ENCODE measurements at places on chromosomes 11 and 22.

DNA sequence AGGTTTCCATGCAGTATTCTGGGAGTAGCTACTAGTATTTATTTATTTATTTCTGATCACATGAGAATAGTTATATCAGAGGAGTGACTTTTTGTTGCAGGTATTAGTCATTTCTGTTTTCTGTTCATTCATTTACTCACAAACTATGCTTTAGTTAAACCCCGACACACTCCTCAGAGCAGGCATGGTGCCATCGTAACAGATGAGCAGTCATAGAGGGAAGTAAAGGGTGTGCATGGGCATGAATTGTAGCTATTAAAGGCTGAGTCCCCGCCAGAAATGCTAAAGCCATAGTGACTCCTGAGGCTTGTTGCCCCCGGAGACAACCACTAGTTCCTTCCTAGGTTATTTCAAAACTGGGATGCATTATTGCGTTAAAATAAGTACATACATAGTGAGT, 10.6 kb downstream of the JHY start:
- peak; percentile 10 for DNase-seq

- DNase-seq: peak; percentile 35
These were observed 23.2 kb downstream of the MFNG start for GRCh38 chr22:37462983-37463382.

GRCh38 chr11:35911013-35911412, 32.8 kb upstream of the LDLRAD3 start:
- DNase-seq: peak; percentile 29

- DNase-seq: no peak
These were observed 410.3 kb downstream of the KCNA4 start for GRCh38 chr11:29606330-29607031.

DNA sequence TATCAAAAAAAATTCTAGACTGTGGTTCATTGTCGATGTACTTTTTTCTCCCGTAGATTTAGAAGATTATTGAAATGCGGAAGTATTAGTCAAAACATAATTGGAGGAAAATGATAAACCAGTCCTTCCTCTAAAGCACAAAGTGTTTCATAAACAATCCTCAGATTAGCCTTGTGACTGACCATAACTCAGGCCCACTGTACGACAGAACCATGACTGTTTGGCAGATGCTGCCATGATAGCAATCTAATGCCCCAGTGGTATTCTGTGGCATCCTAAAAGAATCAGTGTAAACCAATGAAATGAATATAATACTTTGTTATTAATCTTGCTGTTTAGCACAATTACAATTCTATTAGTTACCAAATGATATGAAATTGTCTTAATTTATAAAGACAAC, 127.0 kb upstream of the CTSC start:
- DNase-seq: no peak

Measured in M059J (cell line).